IPS-NIHi11 (cell line): ENCODE measurements at places on chromosomes 1 and 21.

DNA sequence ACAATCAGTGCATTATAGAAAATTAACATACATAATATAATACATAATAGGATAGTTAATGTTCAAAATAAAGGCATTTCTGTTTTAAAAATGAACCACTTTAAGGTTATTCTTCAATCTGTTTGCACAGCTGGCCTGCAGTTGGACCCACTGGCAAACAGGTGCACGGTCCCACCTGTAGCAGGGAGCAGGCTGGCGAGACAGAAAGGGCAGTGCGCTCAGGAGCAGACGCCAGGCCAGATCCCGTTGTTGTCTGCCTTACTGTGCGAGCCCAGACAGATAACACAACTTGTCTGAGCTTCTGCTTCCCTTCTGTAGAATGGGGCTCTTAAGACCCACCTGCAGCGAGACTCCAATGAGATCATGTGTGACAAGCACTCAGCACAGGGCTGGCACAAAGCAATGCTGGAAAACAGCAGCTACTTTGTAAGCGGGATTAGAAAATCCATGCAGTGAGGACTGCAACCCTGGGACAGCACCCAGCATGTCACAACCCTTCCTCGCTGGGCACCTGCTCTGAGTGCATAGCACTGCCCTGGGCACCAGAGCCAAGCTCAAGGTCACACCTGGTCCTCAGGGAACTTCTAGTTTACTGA lies 33.5 kb downstream of the VPS26C start:
- DNase-seq, result no peak

- DNase-seq, result no peak
Observed at GRCh38 chr1:112685913-112686312, 11.5 kb downstream of the MOV10 start.

GRCh38 chr1:25428475-25429166 lies 2.1 kb upstream of the MACO1 start:
- DNase-seq, result no peak

GRCh38 chr1:11761988-11762406 lies at the start of gene C1orf167:
Gene C1orf167 (plus strand): TSS chr1:11762193. CDS start chr1:11764401, 2,208 bp downstream.
- peak; percentile 87 for DNase-seq

DNA sequence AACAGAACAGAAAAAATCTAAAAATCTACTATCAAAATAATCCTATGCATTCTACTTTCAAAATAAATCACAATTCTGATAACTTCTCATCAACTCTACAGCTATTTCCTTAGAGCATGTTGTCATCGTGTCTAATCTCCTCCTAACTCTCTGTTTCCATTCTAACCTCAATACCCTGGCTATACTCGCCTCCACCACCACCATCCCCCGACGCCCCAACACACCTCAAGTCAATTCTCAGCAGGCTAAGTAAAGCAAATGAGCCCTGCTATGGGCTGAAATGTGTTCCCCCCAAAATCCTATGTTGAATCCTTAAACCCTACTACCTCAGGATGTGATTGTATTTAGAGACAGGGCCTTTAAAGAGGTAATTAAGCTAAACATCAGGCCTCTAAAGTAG lies 34.6 kb downstream of the NRDC start:
- DNase-seq, result peak; percentile 33

DNA sequence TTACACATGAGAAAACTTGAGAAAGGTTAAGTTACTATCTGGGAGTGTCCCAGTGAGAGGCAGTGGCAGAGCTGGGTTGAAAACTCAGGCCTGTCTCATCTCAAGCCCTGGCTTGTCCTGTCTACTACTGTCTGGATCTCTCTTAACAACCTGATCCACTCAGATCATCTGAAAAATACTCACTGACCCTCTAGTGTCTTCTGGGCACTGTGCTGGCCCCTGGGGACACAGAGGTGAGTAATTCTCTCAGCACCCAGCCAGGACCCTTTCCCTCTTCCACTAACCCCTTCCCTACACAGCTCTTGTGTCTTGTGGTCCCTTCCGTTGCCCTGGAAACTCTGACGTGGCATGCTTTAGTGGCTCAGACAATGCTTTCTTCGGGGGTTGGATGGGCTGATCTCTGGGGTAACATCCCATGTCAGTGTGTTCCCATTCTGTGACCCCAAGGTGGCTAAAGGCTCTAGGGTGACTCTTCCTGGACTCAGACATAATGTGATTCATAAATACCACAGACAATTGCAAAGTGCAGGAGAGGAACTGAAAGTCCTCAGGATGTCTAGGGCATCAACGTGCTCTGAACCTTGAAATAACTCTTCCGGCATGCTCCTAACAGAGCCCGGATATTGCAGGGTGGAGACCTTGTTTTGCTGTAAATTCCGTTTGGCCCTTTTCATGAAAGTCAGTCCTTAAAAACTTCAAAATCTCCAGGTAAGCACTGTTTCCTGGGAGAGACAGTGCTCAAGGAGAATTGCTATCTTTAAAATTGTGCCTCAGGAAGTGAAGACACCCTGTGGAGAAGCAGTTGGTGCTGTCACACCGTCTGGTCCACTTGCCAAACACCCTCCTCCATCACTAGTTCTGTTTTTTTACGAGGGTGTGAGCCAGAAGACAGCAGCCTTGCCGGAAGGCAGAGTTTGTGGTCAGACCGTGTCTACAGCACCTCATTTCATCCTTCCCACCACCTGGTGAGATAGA lies 4.0 kb downstream of the SHISAL2A start:
- DNase-seq, result no peak

- DNase-seq, result peak; percentile 85
Observed at GRCh38 chr1:21594935-21595897, 73.9 kb downstream of the RAP1GAP start.

GRCh38 chr21:29434081-29434480 lies 135.4 kb downstream of the BACH1 start:
- no peak for DNase-seq
